ENCODE measurements at places on chromosomes 11 and 22.

- DNase-seq: peak; percentile 67
Observed at GRCh38 chr11:78292109-78292803, 103.5 kb downstream of the USP35 start.

DNA sequence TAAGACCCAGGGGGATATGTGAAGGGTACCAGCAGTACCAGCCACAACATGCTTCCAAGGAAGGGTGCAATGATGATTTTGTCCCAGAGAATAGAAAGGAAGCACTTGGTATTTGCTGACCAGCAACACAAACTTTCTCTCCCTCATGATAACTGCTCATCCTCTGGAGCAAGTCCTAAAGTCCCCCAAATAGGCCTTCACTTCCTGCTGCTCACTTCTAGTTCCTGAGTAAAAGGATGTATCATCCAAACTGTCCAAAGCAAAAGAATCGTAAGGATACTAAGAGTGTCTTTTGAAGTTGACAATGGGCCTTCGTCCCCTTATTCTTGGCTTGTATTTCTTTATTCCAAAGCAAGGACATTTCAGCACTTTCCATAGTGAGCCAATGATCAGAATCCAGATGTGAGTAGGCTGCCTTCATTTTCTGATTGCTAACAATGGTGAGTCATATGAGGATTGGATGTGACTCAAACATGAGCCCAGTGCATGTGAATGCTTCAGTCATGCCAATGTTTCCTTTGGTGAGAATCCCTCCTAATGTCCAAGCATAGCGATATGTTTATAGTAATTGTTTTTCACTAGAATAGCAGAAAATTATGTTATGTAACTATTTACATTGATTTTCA is 243.4 kb upstream of the POU2AF2 start:
- no peak for DNase-seq

GRCh38 chr11:118646393-118646792 is 33.1 kb downstream of the TREH start:
- no peak for DNase-seq

DNA sequence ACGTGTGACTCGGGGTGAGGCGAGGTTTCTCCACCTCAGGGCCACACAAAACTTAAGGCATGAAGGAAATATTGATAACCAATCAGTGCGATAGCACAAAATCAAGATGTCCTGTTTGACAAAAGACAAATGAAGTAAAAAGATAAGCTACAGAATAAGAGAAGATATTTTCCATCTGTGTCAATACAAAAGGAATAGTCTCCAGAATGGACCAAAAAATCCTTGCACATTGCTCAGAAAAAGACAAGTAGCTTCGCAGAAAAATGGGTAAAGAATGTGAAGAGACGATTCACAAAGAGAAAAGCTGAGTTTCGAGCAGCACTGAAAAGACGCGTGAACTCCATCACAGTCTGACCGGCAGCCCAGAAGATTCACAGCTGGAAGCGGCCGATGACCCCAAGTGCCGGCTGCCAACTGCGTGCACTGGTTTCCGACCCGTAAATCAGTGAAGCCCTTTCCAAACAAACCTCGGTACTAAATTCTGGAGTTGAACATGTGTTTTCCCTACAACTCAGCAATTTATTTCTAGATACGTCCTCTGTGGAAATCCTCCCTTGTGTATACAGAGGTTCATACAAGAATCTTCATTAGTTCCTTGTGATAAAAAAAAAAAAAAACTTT is 308.4 kb downstream of the BRD1 start:
- DNase-seq: no peak

- DNase-seq: no peak
Observed at GRCh38 chr11:65290448-65291165, 24.1 kb upstream of the CDC42EP2 start.

DNA sequence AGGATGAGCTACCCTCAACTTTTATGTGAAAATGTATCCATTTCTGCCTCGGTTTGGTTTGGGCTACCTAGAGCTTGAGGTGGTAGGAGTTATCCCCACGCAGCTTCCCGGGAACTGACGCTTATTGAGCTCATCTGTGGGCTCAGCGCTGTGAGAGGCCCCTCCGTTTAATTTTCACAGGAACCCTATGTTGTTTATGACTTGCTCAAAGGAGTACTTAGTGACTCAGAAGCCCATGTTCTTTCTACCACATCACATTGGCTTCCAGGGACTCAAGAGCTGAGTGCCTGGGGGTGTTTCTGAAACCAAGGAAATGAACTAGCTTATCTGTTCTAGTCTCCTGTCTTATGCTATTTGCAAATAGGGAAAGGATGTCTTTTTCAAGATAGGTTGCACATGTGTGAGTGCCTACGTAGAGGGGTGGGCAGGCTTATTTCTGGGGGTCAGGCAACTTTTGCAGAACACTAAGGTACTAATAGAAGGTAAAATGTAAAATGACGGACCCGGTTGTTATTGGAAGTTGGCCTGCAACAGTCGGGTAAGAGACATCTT is 40.5 kb downstream of the MICAL2 start:
- DNase-seq: no peak

GRCh38 chr11:109697140-109697843 is 275.3 kb downstream of the C11orf87 start:
- DNase-seq: no peak

DNA sequence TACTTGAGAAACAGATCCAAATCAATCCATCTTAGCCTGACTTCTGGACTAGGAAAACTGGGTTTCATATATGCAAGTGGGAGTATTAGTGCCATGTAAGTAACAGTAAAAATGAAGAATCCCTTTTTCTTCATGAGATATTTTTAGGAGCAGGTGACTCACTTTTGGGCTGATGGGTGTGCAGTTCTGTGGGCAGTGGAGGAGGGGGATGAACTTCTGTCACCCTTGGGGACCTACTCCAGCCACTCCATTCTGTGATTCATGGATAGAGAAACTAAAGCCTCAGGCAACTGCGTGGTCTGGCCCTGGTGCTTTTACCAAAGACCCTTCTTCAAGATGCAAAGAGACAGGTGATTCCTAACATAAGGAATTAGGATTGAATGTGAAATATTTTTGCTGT is 208.6 kb upstream of the NARS2 start:
- DNase-seq: no peak

DNA sequence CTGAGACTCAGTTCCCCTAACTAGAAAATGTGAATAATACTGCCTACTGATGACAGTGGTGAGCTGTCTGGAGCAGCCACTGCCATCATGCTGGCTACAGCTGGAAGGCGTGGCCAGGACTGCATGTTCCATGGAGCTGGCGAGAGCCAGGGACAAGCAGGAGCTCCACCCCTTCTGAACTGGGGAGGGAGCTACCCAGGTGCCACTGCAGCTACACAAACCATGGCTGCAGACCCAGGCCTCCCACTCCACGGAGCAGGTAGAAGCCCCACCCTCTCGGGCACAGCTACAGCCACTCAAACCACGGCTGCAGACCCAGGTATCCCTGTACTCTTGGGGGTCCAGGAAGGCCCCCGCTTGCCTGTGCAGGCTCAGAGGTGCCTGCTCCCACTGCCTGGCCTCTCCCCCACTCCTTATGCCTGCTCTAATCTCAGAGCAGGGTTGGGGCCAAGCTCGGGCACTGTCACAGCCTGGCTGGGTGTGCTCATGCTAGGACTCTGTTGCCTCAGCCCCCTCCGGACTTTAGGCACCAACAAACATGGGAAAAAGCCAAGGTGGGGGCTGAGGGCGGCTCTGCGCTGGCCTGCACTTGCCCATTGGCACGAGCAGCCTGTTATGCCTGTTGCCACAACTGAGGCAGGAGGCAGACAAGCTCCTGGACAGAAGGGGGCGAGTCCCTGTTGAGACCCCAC is 51.7 kb downstream of the RAB30 start:
- no peak for DNase-seq

GRCh38 chr11:84824624-84825023 is 802.5 kb downstream of the DLG2 start:
- no peak for DNase-seq

GRCh38 chr11:42273977-42274376 is 814.5 kb upstream of the LRRC4C start:
- no peak for DNase-seq

DNA sequence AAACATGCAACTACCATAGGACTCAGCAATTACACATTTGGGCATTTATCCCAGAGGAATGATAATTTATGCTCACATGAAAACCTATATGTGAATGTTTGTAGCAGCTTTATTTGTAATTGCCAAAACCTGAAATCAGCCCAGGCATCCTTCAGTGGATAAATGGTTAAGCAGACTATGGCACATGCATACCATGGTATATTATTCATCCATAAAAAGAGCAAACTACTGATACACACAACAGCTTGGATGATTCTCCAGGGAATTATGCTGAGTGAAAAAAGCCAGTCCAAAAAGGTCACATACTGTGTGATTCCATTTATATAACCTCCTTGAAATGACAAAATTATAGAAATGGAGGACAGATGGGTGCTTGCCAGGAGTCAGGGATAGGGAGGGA is 86.7 kb downstream of the ALX4 start:
- no peak for DNase-seq

DNA sequence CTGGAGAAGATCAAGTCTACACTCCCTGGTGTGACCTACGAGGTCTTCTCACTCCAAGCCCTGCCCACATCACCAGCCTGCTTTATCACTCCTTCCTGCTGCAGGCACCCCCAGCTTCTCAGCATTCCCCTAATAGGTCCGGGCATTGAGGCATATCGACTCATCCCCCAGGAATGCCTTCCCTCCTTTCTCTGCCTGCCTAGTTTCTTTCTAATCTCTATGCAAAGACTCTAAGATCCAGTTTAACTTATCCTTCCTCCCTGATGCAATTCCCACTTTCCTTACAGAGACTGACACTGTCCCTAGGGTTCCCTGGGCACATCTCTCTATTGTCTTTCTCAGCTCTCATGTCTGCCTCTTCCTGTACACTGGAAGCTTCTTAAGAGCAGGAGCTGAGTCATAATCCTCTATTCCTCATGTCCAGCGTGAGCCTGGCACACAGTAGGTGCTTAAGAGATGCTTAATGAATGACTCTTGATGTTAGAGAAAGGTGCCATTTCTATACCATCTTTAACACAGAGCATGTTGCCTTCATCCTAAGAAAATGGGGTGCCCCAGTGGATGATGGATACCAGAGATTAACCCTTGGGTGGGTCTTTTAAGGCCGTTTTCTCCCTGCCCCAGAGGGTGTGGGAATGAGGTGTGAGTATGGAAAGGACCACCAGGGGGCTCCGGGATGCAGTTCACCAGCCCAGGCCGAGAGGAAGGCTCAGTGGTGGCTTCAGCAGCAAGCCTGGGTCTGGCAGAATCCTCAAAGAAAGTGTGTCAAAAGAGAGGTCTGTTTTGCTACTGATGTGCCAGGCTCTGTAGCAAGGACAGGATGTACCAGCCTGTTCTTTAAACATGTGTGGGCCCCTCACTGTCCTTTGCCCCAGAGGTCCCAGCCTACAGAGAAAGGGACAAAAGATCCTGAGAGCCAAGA is 34.7 kb downstream of the PARVA start:
- no peak for DNase-seq

DNA sequence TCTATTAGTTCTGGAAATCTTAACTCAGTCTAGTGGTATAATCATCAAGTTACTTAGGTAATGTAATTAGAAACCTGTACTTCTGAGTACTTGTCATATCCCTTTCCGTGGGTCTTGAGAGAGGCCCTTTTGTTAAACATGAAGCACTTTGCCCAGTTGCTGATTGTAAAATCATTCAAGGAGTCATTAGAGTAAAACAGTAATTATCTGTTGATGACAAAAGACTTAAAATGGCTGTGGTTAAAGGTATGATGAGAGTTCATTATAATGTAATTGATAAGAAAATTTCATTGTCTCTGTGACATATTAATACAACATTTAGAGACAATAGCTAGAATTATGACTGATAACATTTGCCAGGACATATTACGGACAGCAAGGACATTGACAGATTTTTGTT is 34.3 kb downstream of the PRR5L start:
- no peak for DNase-seq

DNA sequence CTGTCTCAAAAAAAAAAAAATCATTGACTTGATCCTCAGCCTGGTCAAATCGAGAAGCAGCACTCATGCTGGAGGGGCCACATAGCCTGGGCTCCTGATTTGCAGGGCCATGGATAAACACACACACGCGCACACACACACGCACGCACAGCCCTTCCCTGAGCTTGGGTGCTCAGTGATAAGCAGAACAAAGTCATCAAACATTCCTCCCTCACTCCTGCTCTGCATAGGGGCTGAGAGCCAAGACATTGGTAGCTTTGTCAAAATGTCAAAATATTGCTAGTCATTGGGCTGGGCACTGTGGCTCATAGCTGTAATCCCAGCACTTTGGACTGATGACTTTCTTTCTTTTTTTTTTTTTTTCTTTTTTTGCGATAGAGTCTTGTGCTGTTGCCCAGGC is 34.0 kb upstream of the A4GALT start:
- no peak for DNase-seq

GRCh38 chr22:43991316-43992020 is 32.6 kb upstream of the PARVB start:
- DNase-seq: no peak

DNA sequence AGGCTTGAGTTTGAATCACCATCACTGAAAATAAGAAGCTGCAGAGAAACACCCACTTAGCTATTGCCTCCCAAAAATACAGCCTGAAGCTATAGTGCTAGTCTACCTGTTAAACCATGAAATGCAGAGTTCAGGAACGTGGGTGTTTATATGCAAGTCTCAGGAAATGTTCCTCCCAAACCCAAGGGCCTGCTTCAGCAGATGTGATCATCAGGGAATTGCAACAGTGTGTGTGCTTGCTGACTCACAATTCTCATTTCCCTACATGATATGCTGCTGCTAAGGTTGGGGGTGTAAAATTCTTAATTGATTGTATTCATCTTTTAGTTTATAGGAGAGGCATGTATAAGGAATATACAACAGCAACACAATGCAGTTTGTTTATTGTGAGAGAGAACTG is 49.6 kb downstream of the NUP98 start:
- no peak for DNase-seq

DNA sequence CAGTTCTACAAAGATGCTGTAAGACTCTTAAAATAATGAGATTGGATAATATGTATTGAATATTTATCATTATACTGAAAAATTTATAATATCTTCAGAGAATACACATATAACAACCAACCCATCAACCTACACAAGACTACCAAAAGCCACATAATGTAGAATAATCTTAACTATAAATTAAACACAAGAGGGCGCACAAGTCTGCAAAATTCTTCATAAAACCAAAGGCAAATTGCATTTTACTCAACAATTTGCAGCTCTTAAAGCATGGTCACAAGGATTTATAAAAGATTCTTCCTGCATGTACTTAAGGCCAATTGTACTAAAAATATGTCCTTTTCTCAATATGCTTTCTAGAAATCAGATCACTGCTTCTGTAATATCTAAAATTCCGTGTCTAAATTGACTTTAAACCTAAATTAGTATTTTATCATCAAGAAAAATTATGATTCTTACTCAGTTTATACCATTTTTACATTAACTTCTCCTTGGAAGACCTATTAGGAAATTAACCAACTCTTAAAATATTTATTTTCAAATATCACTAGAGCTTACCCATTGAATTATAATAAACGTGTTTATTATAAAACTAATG is 79.0 kb downstream of the TTC28 start:
- DNase-seq: no peak
